Activated CD4-positive, alpha-beta T cell treated with anti-CD3 and anti-CD28 coated beads for 36 hours (primary cell): ENCODE measurements at places on chromosomes 2 and 18. TPM values are rescaled to one million over a fixed set of nuclear protein-coding genes. Genes with fewer than 3 reads are reported as not detected.
A peak's percentile ranks its signal among the peaks of the same experiment; 100 is the strongest.

GRCh38 chr2:216498379-216499352 lies at the start of gene RPL37A:
Gene RPL37A (plus strand): TSS chr2:216498844. CDS start chr2:216498875, 31 bp downstream.
- peak; percentile 95 for DNase-seq

DNA sequence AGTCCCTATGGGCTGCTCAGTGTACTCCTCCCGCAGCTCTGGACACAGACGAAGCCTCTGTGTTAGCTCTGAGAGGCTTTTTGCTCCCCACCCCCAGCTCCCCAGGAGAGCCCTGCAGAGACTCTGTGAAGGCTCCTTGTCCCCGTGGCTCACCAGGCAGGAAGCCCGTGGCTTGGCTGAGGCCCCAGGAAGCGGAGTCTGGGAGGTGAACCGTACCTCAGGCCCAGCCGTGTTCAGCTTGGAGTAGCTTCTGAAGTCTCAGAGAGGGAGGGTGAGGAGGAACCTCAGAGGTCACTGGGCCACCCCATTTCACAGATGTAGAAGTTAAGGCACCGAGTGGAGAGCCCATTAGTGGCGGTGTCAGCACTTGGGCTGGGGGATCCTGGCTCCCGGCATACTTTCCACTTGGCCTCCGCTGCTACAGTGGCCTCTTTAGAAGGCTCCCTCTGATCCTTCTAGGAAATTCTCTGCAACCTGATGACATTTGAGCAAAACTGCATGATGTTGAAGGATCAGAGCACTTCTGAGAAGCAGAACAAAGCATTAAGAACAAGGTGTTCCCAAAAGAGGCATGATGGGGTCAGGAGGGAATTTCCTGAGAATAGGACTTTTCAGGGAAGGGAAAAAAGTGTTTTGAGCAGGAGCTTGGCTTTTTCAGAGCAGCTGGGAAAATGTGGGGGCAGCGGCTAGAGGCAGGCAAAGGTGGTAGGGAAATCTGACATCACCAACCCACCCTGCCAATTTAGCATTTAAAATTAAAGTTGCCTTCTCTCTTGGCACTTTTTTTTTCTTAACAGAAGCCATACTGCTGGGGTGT lies 79.1 kb downstream of the MCFD2 start:
- DNase-seq = no peak

DNA sequence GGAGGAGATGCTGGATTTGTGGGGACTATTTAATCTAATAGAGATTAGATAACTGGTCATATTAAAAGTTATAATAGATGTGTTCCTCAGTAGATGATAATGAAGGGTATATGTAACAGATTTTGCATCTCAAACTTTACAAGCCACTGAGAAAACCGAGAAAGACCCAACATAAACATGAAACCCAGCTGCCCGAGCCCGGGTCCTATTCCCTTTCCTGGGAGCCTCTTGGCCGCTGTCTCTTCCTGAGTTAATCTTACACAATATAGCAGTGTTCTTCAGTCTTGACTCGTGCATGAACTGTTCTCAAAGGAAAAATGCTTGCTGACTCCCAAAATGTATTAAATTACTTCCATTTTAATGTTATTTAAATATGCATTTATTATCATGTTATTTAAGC lies 94.5 kb downstream of the COPS8 start:
- DNase-seq = no peak

DNA sequence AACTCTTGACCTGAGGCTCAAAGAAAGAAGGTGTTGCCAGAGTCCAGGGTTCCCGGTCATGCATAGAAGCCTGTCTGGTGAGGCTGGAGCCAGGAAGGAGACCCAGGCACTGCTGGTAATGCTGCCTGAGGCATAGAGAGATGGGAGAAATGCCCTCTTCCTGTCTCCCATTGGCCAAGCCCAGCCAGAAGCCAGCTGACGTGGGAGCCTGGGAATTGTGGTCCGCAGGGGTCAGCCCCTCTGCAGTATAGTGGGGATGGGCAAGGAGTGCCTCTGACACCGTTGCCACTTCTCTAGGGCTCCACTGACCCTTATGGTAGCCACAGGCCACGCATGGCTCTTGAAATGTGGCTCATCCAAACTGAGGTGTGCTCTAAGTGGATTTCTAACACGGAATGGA lies 95.7 kb downstream of the CTIF start:
- DNase-seq = no peak

DNA sequence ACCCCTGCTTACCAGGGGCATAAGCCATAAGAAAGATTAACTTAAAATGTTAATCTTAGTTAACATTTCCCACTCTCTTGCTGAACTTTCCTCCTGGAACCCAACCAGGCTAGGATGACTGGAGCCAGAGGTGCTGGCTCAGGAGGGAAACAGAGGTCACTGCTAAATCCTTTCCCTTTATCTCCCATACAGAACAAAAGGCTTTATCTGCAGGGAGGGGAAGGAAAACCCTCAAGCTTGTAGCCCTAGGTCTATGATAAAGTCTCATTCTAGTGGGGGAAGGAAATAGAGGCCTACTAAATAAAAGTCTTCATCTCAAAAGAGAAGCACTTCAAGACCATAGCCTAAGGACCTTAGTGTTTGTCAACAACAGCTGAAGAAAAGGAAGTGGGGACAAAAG lies 18.6 kb downstream of the HIBCH start:
- no peak for DNase-seq

The PIGN gene
- total RNA-seq = 29.0 TPM

The SRD5A2 gene
- total RNA-seq = not detected

DNA sequence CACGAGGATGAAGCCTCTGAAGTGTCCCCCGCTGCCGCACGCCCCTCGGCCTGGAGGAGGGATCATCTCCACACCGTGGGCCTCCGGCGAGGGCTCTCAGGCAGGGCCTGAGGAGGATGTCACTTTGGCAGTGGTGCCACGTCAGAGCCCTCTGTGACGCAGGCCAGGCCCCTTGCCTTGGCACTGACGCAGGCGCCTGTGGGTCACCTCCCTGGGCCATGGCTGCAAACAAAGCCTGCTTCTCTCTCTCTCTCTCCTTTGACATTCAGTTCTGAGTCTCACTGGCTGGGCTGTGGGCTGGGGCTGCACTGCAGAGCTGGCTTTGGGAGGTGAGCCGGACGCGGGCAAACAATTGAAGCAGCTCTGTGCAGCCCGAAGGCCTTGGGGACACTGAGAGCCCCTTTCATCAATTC lies 273.7 kb downstream of the TWIST2 start:
- no peak for DNase-seq

DNA sequence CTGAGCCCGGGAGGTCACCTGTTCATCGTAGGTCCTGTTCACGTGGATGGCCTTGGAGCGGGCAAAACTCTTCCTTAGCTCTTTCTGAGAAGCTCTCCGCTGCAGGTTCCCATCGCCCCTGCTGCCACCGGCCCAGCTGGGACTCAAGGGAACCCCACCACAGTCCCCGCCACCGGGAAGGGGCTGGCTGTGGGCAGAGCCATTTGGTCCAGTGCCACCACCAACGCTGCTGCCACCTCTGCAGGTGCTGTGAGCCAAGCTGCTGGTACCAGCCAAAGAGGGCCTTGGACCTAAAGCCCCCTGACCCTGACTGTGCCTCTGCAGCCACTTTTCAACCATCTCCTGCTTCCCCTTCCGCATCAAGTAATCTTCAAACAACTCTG lies 586 bp downstream of the PDE11A start:
- DNase-seq = no peak

- DNase-seq = no peak
Measured at GRCh38 chr2:214545898-214546542, 135.2 kb downstream of the VWC2L start.

DNA sequence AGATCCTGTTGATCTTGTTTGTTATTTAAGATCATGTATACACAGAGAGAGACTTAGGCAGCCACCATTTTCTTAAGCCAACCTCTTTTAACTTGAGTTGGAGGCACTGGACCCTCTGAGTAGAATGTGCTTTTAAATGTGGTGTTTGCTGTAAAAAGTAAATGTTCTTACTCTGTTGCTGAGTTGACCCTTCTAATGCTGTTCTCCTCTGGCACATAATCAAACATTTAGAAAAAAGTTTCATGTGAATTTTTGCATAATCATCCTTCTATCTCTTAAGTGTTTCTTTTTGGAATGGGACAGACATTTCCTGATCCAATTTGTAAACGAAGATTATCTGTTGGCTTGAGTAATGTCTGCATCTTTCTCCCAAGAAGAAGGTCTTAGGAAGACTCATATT lies 255.1 kb upstream of the ETAA1 start:
- no peak for DNase-seq

The MORN2 gene
- 6.6 TPM for total RNA-seq

- DNase-seq = no peak
Measured at GRCh38 chr2:119795309-119796303, 35.9 kb downstream of the PTPN4 start.

- DNase-seq = no peak
Measured at GRCh38 chr2:162706770-162707169, 131.8 kb downstream of the KCNH7 start.

DNA sequence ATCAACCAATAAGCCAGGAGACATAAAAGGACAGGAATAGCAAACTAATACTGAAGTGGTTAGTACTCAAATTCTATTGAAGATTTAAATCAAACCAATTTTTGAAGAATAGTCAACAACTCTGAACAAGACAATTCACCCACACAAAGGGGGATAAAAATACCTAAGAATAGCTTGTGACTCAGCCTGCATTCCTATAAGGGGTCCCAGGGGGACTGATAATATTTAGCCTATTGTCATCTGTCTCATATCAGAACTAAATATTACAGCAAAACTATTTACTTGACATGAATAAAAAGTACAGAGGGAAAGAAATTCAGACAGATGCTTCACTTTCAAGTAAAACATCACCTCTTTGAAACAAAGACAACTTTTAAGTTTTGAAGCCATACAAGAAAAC lies 7.7 kb downstream of the ITSN2 start:
- no peak for DNase-seq

- no peak for DNase-seq
Measured at GRCh38 chr2:223465793-223466192, 136.4 kb downstream of the SCG2 start.

- DNase-seq = no peak
Measured at GRCh38 chr2:7692657-7693161, 775.5 kb downstream of the RNF144A start.
